ENCODE measurements at places on chromosomes 1 and 21.

GRCh38 chr1:163315773-163316374 lies 5.9 kb upstream of the NUF2 start:
- DNase-seq: peak; percentile 15

DNA sequence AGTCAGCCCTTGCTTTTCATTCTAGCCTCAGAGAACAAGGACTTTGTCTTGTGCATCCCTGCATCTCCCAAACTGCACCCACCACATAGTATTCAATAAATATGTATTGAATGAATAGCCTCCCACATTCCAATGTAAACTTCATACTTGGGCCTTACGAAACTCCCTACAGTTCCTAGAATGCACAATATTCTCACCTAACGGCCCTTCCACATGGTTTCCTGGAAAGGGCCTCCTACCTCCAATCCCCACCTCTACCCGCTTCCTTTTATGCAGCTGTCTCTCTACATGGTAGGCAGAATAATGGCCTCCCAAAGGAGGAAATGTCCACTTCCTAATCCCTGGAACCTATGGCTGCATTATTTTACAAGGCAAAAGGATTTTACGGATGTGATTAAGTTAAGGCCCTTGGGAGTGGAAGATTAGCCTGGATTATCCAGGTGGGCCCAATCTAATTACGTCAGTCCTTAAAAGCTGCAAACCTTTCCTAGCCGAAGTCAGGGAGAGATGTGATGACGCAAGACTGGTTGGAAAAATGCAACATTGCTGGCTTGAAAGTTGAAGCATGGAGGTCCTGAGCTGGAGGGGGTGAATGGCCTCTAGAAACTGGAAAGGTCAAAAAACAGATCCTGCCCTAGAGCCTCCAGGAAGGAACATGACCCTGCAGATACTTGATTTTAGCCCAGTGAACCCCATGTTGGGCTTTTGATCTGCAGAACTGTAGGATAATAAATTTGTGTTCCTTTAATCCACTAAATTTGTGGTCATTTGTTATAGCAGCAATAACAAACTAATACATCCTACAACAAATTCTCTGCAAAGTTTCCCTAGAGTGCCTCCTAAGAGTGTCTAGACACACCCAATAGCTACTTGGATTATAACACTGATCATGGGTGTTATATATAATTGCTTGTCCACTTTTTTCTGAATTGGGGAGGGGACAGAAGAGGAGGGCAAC lies 5.2 kb upstream of the PIK3C2B start:
- DNase-seq: no peak

DNA sequence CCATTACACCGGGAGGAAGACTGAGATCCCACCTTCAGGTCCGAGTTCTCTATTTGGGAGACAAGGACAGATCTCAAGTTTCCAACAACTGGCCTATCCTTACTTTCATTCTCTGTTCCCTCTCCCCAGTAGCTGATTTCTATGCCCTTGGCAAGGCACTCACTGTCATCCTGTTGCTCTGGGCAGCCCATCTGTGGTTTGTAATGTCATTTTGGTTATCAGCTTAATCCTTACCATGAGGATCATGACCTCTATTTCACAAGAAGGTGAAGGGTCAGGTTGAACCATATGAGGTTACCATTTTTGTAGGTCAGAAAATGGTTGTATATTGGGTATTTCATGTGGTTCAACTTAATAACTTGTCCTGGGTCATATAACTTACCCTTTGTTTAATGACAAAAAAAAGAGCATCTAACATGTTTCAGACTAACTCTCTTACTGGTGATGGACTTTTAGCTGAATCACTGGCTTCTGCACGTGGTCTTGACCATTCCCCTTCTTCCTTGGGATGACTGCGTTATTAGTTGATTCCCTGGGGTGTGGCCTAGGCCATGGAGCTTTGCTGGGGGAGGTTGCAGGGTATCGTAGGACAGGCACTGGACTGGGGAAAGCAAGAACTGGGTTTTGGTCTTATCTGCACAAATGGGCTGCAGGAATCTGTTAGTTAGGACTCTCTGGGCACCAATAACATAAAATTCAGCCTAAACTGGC lies 120.2 kb downstream of the ACTL8 start:
- no peak for DNase-seq

DNA sequence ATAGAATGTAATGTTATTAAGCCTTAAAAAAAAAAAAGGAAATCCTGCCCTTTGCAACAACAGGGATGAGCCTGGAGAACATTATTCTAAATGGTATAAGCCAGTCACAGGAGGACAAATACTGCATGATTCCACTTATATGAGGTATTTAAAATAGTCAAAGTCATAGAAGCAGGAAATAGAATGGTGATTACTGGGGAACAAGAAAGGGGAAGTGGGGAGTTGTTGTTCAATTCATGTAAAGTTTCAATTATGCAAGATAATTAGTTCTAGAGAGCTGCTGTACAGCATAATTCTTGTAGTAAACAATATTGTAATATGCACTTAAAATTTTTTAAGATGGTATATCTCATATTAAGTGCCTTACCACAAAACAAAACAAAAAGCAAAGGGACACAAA lies 13.2 kb downstream of the FCER1A start:
- no peak for DNase-seq

- DNase-seq: no peak
These were observed 44.7 kb downstream of the XCL2 start for GRCh38 chr1:168498956-168499687.

DNA sequence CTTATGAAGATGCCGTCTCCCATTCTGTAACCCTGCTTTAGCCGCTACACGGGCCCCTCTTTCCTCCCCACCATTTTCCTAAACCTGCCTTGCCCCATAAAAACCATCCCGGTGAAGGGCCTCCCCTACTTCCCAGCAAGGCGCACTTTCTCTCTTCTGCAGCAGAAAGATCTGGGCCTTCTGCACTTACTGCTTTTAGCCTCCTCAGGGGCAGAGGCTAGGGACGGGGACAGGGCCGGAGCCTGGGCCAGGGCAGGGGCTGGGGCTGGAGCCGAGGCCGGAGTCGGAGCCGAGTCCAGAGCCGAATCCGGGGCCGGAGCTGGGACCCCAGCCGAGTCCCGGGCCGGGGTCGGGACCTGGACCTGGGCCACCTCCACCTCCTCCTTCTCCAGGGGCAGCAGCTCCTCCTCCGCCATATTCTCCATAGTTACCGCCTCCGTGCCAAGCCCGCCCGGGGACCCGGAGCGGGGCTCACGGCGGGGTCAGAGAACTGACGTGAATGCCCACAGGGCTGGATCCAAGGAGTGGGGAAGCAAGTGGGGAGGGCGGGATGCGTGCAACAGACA lies 382 bp downstream of the TRMT1L start:
- no peak for DNase-seq

- peak; percentile 49 for DNase-seq
These were observed 1.1 kb downstream of the BCAR3 start for GRCh38 chr1:93680420-93681100.

GRCh38 chr1:201917362-201918033 lies 28.8 kb downstream of the SHISA4 start:
- DNase-seq: no peak

DNA sequence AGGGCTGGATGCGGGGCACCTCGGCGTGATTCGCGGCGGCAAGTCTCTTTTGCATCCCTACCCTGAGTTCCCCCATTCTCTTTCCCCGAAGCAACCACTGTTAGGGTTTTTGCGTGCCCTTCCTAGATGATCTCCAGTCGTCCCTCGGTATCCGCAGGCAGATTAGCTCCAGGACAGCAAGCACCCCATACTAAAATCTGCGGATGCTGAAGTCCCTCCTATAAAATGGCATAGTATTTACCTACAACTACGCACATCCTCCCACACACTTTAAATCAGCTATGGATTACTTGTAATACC lies 22.8 kb upstream of the CFAP126 start:
- DNase-seq: no peak

GRCh38 chr1:174800876-174801275 lies 198.9 kb upstream of the CACYBP start:
- DNase-seq: no peak

DNA sequence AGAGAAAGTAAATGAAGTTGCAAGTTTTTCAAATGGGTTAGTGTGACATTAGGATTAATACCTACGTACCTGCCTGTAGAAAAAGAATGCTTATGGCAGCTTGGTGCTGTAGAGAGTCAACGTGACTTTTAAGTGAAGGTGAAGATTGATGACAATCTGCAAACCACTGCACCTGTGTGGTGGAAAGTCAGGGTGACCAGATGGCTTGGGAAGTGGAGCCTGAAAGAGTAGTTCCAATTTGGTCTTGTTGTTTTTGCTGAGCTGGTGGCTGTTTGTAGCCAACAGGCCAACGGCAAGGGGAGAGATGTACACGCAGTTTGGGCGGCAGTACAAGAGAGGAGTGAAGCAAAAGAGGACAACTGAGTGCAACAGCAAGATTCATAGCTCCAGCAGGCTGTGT lies 78.1 kb upstream of the JAK1 start:
- no peak for DNase-seq

DNA sequence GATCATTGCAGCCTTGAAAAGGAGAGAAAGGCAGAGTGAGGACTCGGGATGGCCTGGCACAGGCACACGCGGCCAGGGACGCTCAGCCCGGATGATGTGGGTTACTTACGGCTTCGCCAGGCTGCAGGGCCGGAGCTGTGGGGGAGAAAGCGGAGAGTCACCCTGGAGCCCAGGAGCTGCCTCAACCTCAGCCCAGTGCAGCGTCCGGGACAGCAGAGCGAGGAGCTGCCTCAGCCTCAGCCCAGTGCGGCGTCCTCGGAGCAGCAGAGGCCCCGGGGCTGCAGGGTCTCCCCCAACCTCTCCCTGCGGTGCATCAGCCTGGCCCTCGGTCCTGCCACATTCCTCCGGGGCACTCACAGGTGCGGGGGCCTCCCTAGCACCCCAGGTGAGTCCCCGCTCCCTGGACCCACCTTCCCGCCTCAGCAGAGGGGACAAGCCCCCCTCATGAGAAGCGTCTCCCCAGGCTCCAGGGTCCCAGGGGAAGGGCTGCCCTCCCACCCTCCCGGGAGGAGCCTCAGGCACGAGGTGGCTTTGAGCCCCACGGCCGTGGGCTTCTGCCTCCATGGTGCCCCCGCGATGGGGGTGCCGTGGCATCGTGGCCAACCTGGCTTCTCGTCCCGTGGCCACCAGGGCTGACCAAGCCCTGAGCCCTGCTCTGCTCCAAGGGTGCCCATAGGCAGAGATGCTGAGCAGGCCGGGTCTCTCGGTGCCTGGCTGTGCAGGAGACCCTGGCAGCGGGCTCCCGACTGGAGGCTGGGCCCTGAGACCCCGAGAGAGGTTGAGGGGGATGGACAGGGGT lies 10.5 kb upstream of the RNF223 start:
- no peak for DNase-seq

DNA sequence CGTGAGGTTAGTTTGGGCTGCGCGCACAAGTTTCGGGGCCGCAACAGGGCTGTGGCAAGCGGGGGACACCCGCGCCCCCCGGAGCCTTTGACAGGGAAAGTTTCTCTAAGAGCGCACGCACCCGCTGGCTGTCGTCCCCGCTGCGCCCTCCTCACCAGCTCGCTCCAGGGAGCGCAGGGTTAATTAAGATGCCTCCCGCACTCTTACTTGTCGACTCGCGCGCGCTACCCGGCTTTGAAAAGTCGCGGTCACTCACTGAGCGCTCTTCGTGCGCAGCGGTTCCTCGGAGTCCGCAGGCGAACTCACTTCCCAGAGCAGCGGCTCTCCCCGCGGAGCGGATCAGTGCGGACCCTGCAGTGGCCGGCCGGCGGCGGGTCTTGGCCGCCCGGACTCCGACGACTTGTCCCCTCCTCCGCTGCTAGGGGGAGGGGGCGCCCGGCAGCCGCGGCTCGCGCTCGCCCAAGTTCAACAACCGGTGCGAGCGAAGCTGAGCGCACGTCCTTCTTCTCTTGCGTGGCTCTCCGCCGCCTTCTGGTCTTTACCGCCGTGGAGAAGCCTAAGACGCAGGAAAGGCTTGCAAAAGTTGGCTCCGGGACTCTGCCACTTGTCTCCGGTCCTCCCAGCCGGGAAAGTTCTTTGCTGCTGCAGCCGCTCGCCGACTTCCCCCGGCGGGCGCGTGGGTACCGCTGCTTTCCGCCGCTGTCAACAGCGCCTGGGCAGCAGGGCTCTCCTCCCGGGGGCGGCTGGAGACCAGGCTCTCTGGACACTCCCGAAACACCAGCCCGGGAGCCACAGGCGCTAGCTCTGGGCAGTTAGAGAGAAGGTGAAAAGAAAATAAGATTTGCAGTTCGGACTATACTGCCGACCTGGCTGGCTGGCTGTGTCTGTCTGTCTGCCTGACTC lies 506 bp downstream of the JUN start:
- no peak for DNase-seq

- DNase-seq: no peak
These were observed 67.9 kb upstream of the ZNF648 start for GRCh38 chr1:182129398-182129797.

- no peak for DNase-seq
These were observed 345 bp downstream of the FTCD start for GRCh38 chr21:46154955-46155513.

DNA sequence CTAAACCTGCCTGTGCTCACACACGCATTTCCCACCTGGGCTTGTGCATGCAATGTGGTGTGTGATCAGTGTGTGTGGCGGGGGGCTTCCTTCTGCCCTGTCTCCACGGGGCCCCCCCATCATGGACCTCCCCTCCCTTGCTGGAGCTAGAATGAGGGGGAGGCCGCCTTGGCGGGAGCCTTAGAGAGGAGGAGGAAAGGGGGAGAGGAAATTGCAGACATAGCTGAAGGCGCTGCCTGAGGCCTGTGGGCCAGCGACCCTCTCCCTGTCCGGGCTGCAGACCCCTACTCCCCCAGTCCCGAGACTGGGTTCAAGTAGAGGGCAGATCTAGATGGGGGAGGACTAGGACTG lies 883 bp upstream of the EVA1B start:
- DNase-seq: no peak

DNA sequence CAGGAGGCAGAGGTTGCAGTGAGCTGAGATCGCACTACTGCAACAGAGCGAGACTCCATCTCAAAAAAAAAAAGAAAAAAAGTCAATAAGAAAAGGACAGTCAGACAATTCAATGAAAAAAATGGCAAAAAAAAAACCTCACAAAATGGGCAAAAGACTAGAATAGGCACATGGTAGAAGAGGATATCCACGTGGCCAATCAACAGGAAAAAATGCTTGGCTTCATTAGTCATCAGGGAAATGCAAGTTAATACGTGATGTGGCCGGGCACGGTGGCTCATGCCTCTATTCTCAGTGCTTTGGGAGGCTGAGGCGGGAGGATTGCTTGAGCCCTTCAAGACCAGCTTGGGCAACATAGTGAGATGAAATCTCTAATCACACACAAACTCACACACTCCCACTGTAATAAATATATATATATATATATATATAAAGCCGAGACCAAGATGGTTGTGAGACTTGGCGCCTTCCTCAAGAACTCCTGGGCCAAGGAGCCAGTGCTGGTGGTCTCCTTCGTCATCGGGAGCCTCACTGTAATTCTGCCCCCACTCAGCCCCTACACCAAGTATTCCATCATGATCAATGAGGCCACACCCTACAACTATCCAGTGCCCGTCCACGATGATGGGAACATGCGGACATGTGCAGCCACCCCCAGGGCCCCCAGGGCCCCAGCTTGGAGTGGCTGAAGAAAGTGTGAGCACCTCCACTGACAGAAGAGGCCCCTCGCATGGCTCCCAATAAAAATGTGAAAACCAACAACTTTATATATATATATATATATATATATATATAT lies 22.9 kb upstream of the LEFTY2 start:
- no peak for DNase-seq

- DNase-seq: no peak
These were observed 551.7 kb downstream of the MATN1 start for GRCh38 chr1:30171537-30172298.

All from DMS 273 treated with DMSO at 0.1 percent for 48 hours (cell line).